ENCODE measurements at places on chromosomes 6 and 20. TPM values are rescaled to one million over a fixed set of nuclear protein-coding genes. Genes with fewer than 3 reads are reported as not detected.

DNA sequence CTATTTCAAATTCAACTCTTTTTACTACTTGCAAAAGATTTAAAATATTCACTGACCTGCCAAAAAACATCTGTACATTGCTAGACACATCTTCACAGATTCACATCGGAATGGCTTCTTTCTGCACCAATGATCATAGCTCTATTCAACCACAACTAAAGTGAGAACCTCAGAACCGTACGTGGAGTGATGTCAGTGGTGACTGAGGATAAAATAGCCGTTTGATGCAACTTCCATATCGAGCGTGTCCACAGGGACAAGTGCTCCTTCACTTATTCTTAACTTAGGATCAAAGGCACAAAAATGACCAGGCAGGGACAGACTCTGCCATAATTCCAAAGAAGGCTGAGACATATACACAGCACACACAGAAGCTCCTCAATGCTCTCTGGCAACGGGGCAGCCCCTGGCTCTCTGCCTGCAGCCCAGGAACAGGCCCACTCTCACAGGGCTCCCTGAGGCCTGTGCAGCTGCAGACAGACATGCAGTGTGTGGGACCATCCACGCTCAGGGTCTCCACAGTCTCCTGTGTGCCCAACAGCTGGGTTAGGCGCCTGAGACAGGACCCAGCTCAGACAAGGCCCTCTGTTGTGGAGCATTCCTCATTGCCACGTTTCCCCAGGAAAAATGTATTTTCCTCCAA lies 22.8 kb downstream of the FYN start:
- H3K27ac ChIP-seq, result peak overlapping the region; percentile 38
- H3K27me3 ChIP-seq, result no peaks in the 10 kb centered on the region
- peaks cover 26% of the 10 kb centered on the region for H3K4me1 ChIP-seq
- H3K36me3 ChIP-seq, result no peaks in the 10 kb centered on the region
- no peak for DNase-seq
- peak overlapping the region; percentile 21 for H3K4me3 ChIP-seq

Gene MRAP2
- not detected for polyA plus RNA-seq

Gene SCP2D1
- not detected for polyA plus RNA-seq

GRCh38 chr20:34045930-34046725 lies 52.4 kb downstream of the RALY start:
- no peaks in the 10 kb centered on the region for H3K36me3 ChIP-seq
- H3K27ac ChIP-seq, result peak overlapping the region; percentile 17
- peaks cover 77% of the 10 kb centered on the region for H3K4me1 ChIP-seq
- H3K4me3 ChIP-seq, result no peak overlapping the region
- DNase-seq, result no peak

DNA sequence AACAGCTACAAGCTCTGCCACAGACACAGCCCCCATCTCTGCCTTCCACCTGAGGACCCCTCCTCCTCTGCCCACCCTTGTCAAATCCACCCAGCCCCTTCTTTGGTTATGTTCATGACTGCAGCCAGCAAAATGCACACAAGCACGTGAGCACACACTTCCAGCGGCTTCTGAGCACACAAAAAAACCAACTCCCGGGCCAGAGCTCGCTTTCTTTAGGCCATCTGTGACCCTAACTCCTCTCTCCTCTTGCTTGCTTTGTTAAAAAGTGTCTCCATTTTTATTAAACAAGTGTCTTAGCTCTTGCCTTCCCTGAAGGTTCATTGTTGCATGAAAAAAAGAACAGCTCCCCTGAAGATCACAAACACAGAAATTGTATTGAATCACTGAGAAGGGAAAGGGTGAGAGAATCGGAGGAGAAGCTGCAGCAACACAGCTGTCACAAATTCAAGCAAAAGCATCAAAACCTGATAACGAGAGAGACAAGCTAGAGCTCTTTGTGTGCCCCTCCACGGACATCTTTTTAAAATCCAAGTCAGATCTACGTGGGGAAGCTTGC lies 142.1 kb downstream of the CD83 start:
- H3K27ac ChIP-seq, result peak overlapping the region; percentile 41
- no peaks in the 10 kb centered on the region for H3K27me3 ChIP-seq
- no peak for DNase-seq
- H3K36me3 ChIP-seq, result peaks cover 8% of the 10 kb centered on the region

Gene JPH2
- polyA plus RNA-seq, result not detected

DNA sequence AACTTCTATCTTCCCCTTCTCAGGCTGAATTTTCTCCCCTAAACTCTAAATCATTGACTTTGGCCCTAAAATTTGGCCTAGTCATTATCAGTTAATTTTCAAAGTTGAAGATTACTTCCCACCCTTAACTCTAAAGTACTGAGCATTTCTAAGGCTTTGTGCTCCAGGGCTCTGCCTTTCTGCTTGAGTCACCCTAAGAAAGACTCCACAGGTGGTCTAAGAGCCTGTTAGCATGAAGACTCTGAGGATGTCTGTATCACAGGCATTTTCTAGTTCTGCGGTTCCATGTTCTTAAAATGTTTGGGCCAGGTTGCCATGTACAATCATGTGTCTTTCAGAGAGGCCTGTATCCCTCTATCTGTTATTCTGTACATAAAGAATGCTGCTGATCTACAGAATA lies 808.1 kb upstream of the MANEA start:
- no peak overlapping the region for H3K4me3 ChIP-seq
- no peaks in the 10 kb centered on the region for H3K36me3 ChIP-seq
- DNase-seq, result no peak

- peaks cover 12% of the 10 kb centered on the region for H3K4me1 ChIP-seq
- H3K27ac ChIP-seq, result no peak overlapping the region
- no peak overlapping the region for H3K4me3 ChIP-seq
- DNase-seq, result no peak
Measured at GRCh38 chr6:130927305-130927704, 100.1 kb downstream of the SMLR1 start.

- no peak overlapping the region for H3K27ac ChIP-seq
- no peaks in the 10 kb centered on the region for H3K27me3 ChIP-seq
- H3K4me3 ChIP-seq, result no peak overlapping the region
- H3K4me1 ChIP-seq, result peaks cover 9% of the 10 kb centered on the region
Measured at GRCh38 chr6:41591859-41592502, 45.8 kb downstream of the FOXP4 start.

- H3K36me3 ChIP-seq, result no peaks in the 10 kb centered on the region
- no peaks in the 10 kb centered on the region for H3K27me3 ChIP-seq
- no peak overlapping the region for H3K27ac ChIP-seq
- H3K4me3 ChIP-seq, result no peak overlapping the region
- H3K4me1 ChIP-seq, result no peaks in the 10 kb centered on the region
Measured at GRCh38 chr6:24431045-24431451, 28.3 kb downstream of the MRS2 start.

GRCh38 chr6:45378334-45378926 lies 696 bp upstream of the SUPT3H start:
- H3K4me3 ChIP-seq, result peak overlapping the region; percentile 90
- DNase-seq, result peak; percentile 2
- no peaks in the 10 kb centered on the region for H3K36me3 ChIP-seq
- H3K27ac ChIP-seq, result peak overlapping the region; percentile 99

DNA sequence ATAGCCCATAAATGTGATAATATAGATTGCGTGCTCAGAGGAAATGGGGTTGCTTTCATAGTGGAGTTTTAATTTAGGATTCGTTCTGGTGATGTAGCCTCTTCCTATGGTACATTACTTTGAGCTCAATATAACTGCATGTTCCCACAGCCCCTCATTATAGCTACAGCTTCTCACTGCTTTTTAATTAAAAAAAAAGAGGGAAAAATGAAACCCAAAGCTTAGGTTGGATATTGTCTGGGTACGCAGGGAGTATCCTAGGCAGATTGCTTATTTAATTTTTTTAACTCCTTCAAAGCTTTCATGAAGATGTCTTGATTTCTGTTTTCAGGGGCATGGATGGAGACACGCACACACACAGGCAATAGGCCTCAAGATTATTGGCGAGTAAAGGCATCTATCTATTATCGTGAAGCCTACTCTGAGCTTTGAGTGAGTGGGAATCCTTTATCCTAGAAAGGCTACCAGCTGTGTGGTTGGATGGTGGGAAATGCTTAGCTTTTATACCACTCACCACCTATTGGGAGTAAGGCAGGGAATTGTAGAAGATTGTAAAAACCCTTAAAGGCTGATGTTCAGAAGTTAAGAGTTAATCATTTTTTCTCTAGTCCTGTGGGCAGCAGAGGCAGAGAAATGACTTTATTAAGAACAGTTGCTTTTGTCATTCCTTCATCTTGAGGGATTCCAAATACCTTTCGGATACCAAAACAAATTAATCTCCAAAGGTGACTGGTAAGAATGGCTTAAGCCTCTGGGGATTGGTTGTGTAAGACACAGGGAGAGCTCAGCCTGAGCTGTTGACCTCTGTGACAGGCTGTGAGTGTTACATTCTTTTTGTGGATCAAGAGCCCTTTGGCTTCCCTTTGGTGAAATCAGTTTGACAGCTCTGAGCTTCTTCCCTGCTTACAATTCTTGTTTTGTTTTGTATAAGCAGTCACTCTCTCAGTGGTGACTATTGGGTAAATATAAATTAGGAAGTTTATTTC lies 33.4 kb downstream of the CTNNBL1 start:
- H3K27me3 ChIP-seq, result no peaks in the 10 kb centered on the region
- H3K27ac ChIP-seq, result peak overlapping the region; percentile 7
- DNase-seq, result no peak
- H3K36me3 ChIP-seq, result no peaks in the 10 kb centered on the region

GRCh38 chr6:164303102-164303964 lies 888.8 kb downstream of the QKI start:
- DNase-seq, result no peak
- no peak overlapping the region for H3K27ac ChIP-seq
- no peaks in the 10 kb centered on the region for H3K4me1 ChIP-seq
- H3K27me3 ChIP-seq, result no peaks in the 10 kb centered on the region
- no peak overlapping the region for H3K4me3 ChIP-seq

GRCh38 chr20:63686492-63687321 lies 9.7 kb upstream of the TNFRSF6B start:
- no peak overlapping the region for H3K27ac ChIP-seq
- H3K36me3 ChIP-seq, result no peaks in the 10 kb centered on the region
- H3K4me3 ChIP-seq, result no peak overlapping the region
- no peak for DNase-seq

DNA sequence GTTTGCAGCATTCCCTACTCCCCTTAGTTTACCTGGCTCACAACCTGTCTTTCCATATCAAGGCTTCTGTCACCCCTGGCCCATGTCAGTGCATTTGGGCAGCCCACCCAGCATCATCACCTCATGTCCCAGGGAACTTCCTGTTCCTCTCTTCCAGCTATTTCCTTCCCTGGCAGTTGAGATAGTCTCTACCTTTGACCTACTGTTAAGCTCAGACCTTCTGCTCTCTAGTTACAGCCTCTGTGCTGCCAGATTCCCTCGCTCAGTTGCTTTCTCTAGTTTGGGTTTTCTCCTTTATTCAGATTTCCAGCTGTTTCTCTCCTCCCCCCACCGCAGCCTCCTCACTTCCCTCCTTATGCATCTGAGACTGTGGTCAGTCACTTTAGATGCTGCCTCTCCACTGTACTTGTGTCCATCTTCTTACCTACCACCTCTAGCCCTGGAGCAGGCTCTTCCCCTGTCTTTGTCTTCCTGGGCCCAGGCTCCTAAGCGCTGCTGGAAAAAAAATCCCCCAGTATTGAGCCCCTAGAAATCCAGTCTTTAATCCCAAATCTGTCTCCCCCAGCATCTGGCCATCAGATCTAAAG lies 16.3 kb downstream of the PTPN1 start:
- H3K27me3 ChIP-seq, result no peaks in the 10 kb centered on the region
- H3K4me3 ChIP-seq, result no peak overlapping the region
- H3K4me1 ChIP-seq, result peaks cover 30% of the 10 kb centered on the region
- DNase-seq, result no peak

Gene TRPC4AP
- 63.2 TPM for polyA plus RNA-seq

DNA sequence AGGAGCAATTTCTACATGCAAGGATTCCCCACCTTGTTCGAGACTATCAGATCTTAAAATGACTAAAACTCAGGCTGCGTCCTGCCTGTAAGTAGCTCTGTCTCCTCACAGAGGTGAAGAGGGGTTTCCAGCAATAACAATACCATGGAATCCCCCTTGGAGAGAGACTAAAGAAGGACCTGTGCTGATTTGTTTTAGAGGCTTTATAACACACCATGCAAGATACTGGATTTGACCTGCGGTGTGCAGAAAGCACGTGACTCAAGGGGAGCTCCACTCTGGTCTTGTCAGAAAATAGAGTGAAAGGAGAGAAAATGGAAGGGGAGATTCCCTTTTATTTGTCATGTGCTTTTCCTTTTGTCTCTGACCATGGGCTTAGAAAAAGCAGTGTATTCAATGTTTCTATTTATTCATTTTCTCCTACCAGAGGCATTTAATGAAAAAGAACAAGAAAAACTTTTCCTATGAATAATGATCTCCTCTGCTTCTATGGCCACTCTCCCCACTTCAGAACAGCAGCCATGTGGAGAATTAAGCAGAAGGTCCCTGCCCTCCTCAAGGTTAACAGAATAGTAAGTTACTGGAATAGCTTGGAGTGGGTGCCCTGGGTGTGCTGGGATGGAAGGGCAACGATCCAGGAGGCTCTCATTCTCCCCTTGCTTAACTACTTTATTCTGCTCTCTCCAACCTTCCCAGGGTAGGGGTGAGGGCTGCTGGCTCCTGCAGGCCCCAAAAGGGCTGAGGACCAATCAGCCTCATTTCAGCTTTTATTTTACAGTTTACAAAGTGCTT lies 19.2 kb upstream of the MRPS10 start:
- H3K27ac ChIP-seq, result no peak overlapping the region
- H3K27me3 ChIP-seq, result no peaks in the 10 kb centered on the region
- H3K4me1 ChIP-seq, result no peaks in the 10 kb centered on the region
- H3K36me3 ChIP-seq, result no peaks in the 10 kb centered on the region
- no peak overlapping the region for H3K4me3 ChIP-seq

DNA sequence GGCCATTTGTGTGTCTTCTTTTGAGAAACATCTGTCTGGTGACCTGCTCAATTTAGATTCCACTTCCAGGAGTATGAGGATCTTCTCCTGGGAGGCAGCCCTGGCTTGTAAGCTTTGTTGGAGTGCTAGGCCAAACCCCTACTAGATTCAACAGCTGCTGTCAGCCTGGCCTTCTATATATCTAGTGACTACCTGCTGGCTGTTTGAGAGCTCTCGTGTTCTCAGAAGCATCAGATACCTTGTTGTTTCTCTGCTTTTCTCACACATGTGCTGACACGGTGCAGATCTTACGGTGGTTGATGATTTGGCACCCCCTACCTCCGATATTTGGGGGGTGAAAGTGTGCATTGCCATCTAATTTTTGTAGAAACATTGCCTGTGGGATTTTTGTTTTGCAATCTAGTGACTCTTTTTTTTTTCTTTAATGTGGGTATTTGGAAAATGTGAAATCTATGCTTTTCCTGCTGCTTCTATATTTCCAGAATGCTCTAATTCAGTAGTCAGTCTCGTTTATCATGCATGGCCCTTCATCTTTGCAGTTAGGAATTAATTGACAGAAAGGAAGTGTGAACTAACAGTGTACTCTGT lies 4.7 kb downstream of the CCN2 start:
- H3K4me1 ChIP-seq, result peaks cover 16% of the 10 kb centered on the region
- H3K36me3 ChIP-seq, result no peaks in the 10 kb centered on the region
- no peak overlapping the region for H3K4me3 ChIP-seq
- no peak overlapping the region for H3K27ac ChIP-seq

Measured in naive B cell (primary cell).